NCI-H1092 treated with DMSO at 0.1 percent for 48 hours (cell line): ENCODE measurements at places on chromosomes 11 and 22.

- no peak for DNase-seq
These were observed 11.8 kb upstream of the MGAT3 start for GRCh38 chr22:39444937-39445465.

DNA sequence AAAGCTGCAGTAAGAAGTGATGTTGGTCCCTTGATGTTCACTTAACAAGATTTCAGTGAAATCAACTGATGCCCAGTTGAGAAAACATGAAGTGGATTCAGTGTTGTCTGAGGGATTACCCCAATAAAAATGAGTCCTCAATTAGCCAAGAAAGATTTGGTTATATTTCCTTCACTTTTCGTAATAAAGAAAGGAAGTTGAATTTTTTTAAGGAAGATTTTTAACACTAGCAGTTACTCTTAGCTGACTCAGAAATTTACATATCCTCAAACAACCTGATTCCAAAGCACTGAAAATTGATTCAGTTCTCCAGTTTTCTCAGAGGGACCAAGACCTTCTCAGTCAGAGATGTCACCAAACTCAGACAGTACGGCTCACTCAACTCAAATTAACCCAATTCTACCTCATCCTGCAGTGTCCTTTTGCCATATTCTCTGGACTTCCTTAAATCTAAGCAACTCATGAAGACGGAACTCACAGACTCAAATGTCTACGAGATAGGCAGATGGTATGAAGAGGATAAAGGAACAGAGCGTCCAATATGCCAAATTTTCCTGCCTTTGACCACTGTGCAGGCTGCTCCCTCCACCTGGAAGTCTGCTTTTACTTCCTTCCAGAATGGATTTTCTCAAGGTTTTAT lies 22.8 kb downstream of the SLC5A4 start:
- no peak for DNase-seq

DNA sequence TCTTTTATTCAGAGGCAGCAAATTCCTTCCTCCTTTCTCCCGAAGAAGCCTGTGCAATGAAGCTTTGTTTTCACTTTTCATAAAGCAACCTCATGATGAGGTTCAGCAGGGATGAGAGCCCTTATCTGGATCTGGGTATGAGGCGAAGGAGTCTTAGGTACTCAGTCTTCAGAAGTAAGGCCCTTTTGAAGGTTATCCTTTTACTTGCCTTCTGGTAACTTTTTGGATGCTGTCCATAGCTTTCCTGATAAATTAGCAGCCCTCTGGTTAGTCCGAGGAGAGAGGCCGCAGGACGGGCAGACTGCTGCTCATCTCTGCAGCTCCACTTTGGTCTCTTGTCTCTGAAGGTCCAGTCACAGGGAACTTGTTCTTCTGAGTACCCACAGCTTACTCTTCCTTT lies 1.1 kb downstream of the TRIM22 start:
- no peak for DNase-seq

GRCh38 chr11:67504950-67505581 lies at the start of gene PITPNM1:
Gene PITPNM1 (minus strand): TSS chr11:67505363. CDS start chr11:67504180, 1,183 bp downstream.
- DNase-seq, result peak; percentile 7

GRCh38 chr11:108534274-108534882 lies 36.2 kb upstream of the POGLUT3 start:
- DNase-seq, result no peak

- DNase-seq, result peak; percentile 73
These were observed 26.9 kb upstream of the CD82 start for GRCh38 chr11:44538375-44539054.

DNA sequence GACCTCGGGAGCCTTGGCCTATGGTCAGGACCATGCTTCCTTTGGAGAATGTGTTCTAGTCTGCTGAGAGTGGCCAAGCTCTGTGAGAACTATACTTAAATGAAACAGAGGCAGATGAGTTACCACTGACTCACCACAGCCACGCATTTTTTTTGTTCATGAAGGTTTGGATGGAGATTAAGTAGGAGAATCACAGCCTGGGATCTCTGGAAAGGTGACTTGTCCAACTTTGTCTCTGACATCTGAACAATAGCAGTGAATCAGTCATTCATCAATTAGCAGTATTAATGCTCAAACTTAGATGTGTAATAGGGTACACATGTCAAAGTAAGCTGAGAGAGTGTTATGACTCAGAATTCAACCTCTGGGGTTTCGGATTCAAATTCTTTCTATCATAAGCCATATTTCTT lies 100.7 kb upstream of the ANO3 start:
- no peak for DNase-seq

- DNase-seq, result no peak
These were observed 4.3 kb downstream of the RELA start for GRCh38 chr11:65658174-65659021.

- DNase-seq, result no peak
These were observed 21.5 kb downstream of the BIRC2 start for GRCh38 chr11:102368472-102368871.

GRCh38 chr22:48929276-48929790 lies 898.3 kb downstream of the BRD1 start:
- DNase-seq, result no peak

- DNase-seq, result peak; percentile 45
These were observed 161.0 kb upstream of the SORL1-AS1 start for GRCh38 chr11:121613724-121614123.

DNA sequence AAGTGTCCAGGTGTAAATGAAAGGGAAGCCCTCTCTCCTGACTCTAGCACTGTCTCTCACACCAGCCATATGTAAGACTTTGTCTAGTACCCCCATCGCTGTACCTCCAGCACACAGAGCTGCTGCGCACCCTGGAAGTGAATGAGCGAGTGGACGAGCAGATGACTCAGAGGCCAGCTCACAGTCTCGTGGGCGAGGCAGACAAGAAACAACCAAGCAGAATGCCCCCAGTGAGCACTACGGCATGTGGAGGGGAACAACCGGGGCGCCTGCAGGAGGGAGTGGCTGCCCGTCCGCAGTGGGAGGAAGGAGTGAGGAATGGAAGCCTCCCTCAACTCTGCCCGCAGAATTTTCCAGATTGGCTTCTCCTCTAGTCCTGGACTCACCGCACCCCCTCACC lies 46.4 kb downstream of the MCM5 start:
- DNase-seq, result no peak

GRCh38 chr22:41834005-41834944 lies 1.4 kb downstream of the SREBF2 start:
- peak; percentile 11 for DNase-seq

DNA sequence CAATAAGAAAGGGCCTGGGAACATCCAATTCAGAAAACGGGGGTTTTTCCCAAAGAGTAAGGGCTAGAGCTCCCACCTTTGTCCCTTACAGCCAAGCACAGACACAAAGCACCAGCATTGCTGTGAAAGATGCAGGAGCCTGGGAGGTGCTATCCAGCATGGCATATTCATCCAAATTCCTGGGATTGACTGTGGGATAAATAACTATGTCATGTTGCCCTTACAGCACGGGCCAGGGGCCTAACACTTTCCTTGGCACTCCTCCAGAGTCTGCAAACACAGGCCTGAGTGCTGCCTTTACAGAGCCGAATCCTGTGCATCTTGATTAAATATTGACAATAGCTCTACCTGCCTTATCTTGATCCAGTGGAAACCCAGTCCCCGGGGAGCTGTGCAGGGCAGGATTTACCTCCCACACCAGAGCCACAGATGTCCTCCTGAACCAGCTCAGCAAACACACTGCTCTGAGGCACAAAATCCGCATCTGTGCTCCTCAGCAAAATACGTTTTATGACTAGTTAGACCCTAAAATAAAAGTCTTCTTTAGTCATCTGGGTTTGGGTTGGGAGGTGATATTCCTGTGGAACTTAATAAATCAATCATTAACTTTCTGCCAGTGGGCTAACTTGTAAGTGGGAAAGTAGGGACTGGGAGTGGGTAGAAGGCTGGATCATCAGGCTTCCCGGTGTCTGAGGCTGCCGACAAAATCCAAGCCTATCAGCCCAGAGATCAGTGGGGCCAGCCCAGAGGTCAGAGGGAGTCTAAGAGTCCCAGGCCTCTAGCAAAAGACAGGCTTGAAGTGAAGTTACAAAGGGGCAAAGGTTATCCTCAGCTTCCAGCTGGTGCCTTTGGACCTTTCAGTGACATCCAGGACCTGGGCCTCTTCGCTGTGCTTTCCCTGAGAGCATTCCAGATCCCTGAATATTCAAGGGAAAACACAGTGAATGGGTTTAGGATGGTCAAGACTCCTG lies 36.5 kb downstream of the POU2AF3 start:
- DNase-seq, result peak; percentile 96

GRCh38 chr11:120128392-120129119 lies 9.4 kb downstream of the TRIM29 start:
- peak; percentile 71 for DNase-seq

DNA sequence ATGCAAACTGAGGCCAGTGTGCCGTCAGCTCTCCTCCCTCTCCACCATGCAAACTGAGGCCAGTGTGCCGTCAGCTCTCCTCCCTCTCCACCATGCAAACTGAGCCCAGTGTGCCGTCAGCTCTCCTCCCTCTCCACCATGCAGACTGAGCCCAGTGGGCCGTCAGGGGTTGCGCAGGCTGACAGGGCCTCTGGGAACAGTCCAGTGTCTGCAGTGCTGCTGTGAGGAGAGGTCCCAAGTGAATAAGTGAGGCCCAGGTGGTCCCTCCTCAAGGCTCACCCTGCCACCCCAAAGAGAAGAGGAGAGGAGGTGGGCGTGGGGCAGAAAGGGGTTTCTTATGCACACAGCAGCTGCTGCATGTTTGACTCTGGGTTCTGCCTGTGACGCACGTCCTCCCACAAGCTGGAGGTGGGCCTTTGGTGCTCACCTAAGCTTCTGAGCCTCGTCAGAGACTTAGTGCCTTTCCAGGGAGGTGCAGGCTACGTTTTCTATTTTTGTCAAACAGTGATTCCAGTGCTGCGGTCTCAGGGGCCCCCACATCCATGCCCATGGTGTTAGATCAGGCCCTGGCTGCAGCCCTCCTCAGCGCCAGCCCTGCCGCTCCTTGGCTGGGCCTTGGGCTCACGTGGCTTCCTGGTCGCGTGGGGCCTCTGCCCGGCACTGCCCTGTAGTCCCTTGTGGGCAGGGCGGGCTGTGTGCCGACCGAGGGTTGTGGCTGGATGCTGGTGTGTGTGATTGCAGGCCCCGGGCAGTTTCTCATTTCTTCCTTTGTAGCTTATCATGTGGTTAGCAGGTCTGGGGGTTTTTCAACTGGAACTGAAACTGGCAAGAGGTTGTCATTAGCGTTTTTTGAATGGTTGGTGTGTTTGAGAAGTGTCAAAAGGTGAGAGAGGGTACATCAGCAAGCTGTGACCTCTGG lies 7.1 kb downstream of the TPCN2 start:
- no peak for DNase-seq

GRCh38 chr11:34640924-34641275 lies 20.0 kb downstream of the EHF start:
- DNase-seq, result no peak

- DNase-seq, result peak; percentile 67
These were observed 18.1 kb upstream of the BDNF start for GRCh38 chr11:27718346-27718862.

DNA sequence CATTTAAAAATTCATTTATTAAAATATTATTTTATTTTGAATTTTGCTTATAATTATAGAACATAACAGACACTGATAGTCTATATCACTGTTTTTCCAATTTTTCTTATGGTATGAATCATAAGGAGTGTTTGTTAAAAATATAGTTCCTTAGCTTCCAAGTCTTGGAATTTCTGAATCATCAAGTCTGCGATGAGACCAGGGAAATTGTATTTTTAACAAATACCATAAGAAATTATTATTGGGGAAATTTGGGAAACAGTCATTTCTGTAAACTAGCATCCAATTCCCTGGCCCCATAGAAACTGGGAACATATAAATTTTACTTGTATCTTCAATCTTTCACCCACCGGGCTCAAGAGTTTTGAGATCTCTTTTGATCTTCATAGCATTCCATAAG lies 38.0 kb upstream of the PICALM start:
- DNase-seq, result no peak

DNA sequence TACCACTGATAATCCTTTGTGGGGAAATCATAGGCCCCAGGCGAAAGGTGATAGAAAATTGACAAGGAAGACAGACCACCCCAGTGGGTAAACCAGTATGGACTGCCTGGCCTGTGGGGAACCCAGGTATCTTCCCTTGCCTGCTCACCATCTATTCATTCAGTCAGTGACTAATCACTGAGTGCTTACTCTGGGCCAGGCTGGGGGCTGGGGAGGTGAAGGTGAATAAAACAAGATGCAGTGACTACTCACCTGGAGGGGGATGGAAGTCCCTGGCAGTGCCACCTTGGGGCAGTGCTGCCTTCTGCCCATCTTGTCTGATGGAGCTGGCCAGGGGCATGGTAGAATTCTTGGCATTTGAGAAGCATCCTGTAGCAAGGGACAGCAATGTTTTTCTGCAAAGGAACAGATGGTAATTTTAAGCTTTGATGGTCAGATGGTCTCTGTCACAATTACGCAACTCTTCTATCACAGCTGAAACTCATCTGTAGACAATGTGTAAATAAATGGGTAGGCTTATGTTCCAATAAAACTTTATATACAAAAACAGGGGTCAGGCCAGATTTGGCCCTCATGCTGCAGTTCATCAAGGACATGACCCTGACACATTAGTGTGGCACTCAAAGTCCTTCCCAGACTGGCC lies 4.6 kb downstream of the ISX start:
- DNase-seq, result no peak

- no peak for DNase-seq
These were observed 697 bp downstream of the RAB36 start for GRCh38 chr22:23145878-23146470.

DNA sequence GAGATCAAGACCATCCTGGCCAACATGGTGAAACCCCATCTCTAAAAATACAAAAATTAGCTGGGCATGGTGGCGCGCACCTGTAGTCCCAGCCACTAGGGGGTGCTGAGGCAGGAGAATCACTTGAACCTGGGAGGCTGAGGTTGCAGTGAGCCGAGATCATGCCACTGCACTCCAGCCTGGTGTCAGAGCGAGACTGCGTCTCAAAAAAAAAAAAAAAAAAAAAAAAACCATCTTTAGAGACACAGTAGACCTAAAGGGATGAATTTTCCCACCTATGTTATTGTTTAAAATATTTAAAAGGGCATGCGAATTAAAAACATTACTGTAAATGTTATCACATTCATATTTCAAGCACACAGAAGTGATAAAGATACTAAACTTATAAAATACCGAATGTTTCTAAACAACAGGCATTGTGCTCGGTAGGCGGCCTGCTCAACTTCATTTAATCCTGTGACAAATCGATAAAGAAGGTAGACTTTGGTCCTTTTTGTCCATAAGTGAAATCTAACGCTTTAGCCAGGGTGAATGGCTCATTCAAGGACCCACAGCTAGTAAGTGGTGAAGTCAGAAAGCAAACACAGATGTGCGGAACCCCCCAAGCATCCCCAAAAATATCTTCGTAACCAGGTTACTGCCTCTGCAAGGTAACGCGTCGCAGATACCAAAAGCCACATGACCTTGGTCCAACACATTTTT lies 16.1 kb downstream of the NCAPD3 start:
- no peak for DNase-seq

- no peak for DNase-seq
These were observed 87.0 kb downstream of the MORC2 start for GRCh38 chr22:30881361-30882183.

- DNase-seq, result no peak
These were observed 5.6 kb downstream of the RCE1 start for GRCh38 chr11:66848671-66849500.

- no peak for DNase-seq
These were observed 526 bp upstream of the PNPLA5 start for GRCh38 chr22:43892183-43892894.
